Left hindlimb (tissue), 1 donor: ENCODE measurements at places on chromosomes 2 and 18.

GRCh38 chr2:232668805-232669444, 28.2 kb upstream of the GIGYF2 start:
- DNase-seq, result no peak

- DNase-seq, result no peak
Observed at GRCh38 chr2:70381235-70381634, 79.4 kb upstream of the FAM136A start.

DNA sequence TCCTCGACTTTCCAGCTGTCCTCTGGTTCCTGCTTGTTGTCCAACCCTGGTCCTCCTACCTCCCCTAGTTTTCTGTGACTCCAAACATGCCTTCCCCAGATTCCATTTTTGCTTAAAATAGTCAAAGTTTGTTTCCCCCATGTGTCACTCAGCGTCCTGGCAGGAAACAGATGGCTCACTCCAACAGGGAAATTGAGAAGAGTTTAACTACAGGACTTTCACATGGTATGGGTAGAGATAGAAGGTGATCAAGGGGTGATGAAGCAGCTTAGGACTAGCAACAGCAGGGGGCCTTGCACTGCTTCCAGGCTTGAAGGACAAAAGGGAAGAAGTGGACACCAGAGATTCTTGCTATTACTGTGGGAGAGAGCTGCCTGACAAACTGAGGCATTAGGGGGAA, 6.1 kb upstream of the CUL3 start:
- no peak for DNase-seq

GRCh38 chr2:111184725-111185310, 64.1 kb downstream of the BCL2L11 start:
- no peak for DNase-seq

DNA sequence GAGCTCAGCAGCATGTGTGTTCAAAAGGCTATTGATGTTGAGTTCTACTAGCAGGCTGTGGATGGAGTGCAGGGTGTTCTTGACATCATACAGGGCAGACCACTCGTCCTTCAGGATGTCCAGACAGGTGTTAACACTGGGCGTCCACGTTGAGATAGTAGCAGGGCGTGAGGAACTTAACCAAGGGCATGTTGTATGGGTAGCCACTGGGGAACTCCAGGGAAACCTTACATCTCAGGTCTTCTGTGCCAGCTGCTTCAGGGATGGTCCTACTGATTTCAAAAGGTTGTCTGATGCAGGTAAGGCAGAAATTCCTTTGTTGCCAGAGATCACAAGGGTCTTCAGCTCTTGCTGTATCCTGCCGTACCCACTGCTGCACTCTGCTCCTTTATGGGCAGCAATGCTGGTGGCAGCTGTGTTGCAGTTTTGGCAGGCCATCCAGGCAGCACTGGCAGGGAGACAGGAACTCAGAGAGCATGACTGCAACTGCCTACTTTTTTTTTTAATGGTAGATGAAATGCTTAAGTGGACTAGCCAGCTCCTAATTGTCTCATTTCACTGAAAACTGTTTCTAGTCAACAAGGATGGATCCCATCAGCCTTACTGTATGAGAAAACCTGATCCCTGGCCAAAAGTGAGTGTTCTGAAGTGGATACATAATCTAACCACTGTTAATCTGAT, 32.4 kb upstream of the RBBP8 start:
- peak; percentile 31 for DNase-seq

DNA sequence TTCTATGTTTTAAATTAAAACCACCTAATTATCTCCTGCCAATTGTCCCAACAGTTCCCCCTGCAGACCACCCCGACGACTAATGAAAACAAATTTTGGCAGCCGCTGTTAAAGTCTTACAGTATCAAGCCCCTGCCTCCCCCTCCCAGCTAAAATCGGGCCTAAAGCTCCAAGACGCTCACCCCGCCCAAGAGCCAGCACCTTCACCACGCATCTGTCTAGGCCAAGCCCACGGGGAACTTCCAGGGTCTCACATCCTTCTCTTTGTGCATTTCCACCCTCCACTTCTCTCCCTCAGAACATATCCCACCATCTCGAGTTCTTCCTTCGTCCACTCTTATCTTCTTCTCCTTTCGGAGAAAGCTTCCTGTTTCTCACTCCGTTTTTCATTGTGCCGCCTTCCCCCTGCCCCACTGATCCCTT, 445 bp downstream of the PRPF40A start:
- DNase-seq, result peak; percentile 40

GRCh38 chr18:78920456-78921138, 59.0 kb upstream of the SALL3 start:
- no peak for DNase-seq
